HFF-Myc (cell line): ENCODE measurements at places on chromosomes 1 and 21.

DNA sequence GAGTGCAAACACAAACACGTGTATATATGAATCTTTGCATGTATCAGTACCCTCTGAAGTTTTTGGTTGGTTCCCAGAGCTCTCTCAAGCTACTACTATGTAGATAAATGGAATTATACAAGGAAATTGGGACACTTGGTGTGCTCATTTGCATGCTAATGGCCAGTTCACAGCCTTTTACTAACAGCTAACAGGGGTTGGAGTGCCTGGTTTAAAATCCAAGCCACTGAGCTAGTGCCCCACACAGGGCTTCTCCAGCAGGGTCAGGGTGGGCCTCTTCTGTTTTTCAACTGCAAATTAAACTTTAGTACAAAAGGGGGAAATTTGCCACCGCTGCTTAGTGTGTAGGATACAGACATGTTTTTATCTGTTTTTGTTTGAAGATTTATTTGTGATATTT is 121.0 kb downstream of the ATP5PO start:
- no peak for DNase-seq

- DNase-seq = no peak
These were observed 184.0 kb upstream of the C1orf174 start for GRCh38 chr1:4084048-4084431.

DNA sequence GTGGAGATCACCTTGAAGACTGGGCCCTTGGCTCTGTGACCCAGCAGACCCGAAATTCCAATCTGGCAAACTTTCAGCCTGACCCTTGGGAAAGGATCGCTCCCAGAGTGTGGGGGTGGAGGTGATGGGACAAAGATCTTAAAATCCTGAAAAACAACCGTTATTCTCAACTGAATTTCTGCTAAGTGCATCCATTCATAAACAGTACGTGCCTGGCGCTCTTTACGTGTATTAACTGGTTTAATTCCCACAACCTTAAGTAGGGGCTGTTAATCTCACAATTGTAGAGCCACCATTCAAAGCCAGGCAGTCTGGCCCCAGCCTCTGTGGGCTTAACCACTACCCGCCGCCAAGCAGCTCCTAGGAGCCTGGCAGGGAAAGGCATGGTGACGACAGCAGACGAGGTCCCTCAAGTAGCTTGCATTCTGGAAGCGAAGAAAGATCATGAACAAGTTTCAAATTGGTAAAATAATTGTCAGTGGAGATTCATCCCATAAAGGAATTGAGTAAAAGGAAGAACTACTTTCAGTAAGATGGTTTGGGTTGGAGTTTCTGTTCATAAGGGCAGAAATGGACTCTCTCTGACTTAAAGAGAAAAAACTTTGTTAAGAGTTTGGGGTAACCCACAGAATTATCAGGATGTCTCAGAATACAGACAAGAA is 11.4 kb upstream of the RGS16 start:
- DNase-seq = no peak

GRCh38 chr1:172288581-172288980 is 131.9 kb upstream of the C1orf105 start:
- DNase-seq = no peak
